ENCODE measurements at places on chromosomes 2 and 18.

DNA sequence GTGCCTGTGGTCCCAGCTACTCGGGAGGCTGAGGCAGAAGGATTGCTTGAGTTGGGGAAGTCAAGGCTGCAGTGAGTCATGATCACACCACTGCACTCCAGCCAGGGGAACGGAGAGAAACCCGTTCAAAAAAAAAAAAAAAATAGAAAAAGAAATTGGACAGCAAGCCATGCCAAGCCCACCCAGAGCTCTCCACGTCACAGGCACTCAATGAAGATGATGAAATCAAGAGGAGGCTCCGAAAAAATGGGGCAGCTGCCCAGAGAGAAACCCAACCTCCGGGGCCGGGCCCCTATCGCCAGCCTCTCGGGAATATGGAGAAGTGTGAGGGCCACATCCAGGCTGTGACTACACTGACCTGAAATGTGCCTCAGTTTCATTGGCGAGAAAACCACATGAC is 40.0 kb downstream of the BIN1 start:
- DNase-seq: peak; percentile 78

- DNase-seq: no peak
These were observed 21.1 kb downstream of the KIF5C start for GRCh38 chr2:148896136-148896535.

GRCh38 chr2:71685941-71686611 is 232.7 kb downstream of the DYSF start:
- no peak for DNase-seq

- no peak for DNase-seq
These were observed 130.7 kb downstream of the TMEM247 start for GRCh38 chr2:46610021-46610420.

DNA sequence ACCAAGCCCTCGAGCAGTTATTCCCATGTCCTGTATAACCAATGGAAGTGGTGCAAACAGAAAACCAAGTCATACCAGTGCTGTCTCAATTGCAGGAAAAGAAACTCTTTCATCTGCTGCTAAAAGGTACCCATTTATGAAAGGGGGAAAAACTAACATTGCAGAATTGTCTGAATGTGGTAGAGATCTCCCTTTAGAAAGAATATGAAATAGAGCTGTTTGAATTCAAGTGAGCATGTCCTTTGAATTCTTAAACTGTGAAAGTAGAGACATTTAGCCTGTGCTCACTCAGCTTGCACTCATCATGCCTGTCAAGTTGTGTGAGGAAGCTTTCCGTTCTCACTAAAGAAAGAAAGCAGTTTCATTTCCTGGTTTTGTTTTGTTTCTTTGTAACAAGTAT is 87.4 kb downstream of the EML4 start:
- no peak for DNase-seq

DNA sequence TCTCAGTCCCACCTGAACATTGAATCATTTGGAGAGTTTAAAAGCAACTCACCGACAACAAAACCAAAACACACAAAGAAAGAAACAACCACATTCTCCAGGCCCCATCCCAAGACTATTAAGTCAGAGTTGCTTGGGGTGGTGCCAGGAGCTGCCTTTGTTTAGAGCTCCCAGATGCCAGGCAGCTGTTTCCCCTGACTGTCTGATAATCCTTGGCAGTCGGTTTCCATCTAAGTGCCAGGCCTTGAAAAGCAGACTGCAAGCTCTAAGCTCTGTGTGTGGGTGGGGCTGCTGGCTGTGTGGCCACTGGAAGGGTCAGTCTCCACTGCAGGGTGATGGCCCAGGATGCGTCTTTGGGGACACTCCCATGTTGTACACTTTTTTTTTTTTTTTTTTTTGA is 255.3 kb upstream of the AGAP1 start:
- DNase-seq: peak; percentile 69

DNA sequence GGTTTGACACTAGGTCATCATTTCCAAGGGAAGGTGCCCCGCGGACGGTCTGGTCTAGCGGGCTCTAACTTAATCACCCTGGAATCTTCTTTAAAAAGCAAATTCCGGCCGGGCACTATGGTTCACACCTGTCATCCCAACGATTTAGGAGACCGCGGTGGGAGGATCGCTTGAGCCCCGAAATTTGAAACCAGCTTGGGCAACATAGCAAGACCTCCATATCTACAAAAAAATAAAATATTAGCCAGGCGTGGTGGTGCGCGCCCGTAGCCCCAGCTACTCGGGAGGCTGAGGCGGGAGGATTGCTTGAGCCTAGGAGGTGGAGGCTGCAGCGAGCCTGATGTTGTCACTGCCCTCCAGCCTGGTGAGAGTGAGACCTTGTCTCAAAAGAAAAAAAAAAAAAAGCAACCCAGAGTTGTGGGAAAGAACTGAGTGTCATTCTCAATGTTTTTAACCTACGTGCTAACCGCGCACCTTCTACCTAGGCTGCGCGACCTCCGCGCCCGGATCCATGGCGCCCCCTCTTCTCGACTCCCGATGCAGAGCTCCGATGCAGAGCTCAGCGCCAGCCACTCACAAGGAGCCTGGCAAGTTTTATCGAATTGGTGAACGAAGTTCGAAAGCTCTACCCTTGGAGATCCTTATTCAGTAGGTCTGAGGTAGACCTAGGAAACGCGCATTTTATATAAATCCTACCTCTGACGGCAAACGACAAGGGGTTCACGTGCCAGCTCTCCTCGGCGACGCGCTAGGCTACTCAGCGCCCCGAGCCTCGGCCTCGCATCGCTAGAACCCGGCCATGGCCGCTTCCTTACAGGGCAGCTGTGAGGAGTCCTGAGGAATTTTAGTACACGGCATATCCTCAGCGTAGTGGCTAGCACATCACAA is 888 bp upstream of the TWSG1 start:
- no peak for DNase-seq

DNA sequence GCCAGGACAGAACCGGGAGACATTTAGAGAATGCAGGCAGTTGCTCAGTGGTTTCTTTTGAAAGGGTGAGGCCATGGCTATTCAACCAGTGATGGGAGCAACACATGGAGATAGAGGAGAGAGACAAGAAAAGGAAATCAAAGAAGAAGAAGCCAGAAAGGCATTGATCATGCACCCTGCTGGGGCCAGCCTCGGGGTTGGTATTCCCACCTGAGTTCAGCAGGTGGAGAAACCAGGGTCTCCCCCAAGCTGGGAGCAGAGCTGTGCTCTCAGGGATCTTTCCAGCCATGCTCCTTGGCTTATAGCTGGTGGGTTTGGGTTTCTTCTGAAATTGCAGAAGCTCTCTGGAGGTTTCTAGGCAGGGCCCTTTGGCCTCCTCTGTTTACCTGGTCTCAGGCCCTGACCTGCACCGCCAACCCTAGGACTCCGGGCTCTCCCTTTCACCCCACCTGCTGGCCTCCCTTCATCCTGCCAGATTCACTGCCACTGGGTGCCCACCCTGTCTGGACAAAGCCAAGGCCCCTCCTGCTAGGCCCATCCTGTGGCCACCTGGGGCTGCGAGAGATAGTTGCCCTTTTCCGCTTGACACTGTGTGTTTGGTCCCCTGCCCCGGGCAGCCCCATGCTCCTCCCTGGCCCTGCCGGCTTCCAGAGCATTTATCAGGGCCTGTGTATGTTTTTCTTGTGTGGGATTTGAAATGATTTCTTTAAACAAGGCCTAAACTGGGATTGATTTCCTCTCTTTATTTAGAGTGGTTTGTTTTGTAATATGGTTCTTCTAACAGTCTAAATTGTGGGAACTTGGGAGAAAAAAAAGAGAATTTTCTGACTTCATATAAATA is 126.7 kb downstream of the DDX1 start:
- no peak for DNase-seq

DNA sequence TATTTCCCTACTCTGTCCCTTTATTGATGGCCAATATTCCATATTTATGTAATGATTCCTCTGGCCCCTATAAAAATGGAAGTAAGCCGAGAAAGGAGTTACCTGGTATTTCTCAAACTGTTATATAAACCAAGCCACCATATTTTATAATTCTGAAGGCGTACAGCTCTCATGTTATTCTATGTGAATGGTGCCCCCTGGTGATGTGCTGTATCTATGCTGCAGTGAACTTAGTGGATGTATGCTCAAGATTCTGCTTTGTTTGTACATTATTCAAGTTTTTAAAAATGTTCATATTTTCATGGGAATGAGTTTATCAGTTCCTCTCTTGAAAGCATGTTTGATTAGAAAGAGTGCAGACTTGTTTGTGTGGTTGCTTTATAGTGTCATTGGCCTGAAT is 194.5 kb upstream of the LRRTM1 start:
- peak; percentile 31 for DNase-seq

DNA sequence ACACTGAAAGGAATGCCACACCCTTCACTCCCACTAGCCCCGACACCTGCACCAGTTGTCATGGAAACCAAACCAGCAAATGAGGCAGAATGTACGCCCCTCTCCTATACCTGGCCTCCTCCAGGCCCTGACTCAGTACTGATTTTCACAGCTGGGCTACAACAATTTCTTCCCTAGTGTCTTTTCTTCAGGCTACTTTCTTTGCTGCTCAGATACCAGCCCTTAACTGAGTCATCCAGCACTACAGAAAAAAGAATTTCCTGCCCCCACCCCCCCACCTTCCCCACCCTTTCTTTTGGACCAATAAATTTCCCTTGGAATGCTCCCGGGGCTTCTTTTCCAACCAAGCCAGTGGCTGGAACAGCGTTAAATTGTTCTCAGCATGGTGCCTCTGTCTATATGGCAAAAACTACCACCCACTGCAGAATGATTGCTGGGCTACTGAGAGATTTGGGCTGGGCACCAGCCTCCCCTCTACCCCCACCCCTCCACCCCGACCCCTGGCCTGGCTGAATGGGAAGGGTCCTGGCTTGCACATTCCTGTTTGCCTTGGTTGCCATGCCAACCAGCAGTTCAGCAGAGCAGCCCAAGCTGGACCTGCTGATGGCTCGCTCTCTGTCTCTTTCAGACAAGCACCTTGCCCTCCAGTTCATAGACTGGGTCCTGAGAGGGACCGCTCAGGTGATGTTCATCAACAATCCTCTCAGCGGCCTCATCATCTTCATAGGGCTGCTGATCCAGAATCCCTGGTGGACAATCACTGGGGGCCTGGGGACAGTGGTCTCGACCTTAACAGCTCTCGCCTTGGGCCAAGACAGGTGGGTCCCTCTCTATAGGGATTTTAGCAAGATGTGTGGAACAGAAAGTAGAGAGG is 11.3 kb downstream of the SLC14A2 start:
- peak; percentile 76 for DNase-seq

DNA sequence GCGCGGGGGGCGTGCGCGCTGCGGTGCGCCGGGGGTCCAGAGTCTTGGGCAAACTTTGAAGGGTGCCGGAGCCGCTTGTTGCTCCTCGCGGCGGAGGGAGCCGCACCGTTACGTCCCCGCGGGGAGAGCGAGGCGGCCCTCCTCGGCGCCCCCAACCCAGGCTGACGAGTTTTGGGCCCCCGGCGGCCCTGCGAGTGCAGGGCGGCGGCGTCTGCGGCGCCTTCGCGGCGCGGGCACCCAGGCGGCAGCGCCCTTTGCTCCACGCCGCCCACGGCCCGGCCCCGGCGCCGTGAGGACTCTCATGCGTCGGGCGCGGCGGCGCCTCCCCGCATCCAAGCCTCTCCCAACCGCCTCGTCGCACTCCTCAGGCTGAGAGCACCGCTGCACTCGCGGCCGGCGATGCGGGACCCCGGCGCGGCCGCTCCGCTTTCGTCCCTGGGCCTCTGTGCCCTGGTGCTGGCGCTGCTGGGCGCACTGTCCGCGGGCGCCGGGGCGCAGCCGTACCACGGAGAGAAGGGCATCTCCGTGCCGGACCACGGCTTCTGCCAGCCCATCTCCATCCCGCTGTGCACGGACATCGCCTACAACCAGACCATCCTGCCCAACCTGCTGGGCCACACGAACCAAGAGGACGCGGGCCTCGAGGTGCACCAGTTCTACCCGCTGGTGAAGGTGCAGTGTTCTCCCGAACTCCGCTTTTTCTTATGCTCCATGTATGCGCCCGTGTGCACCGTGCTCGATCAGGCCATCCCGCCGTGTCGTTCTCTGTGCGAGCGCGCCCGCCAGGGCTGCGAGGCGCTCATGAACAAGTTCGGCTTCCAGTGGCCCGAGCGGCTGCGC is 814 bp downstream of the FZD7 start:
- no peak for DNase-seq

- DNase-seq: no peak
These were observed 61.8 kb downstream of the SEMA4F start for GRCh38 chr2:74715880-74716279.

DNA sequence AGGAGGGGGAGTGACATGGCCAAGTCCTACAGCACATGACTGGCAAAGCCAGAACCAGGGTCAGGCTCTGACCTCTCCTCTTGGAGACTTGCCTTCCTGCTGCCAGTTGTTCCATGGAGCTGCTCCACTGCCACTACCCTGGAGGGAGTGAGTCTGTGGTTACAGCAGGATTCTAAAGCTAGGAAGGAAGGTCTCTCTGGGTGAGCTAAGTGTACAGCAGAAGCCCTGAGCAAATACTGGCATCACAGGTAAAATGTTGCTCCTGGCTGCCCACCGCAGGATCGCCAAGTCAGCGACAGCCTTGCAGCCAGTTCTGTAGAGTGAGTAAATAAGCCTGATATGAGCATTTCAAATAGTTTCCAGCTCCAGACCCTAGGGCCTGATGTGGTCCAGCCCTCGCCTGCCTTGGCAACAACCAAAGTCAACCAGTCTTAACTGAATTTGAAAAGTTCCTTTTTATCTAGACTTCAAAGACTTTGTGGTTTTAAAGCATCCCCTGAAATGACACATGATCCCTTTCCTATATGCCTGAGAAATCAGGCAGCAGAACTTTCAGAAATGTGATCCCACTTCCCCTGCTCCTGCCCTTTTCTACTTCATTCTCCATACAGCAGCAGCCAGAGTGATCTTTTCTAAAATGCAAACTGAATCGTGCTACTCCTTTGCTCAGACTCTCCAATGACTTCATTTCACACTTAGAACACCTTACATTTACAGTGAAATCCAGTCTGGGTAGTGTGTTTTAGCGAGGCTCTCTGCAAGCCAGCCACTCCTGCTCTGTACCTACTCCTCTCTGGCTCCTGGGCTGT is 114.3 kb downstream of the MGAT5 start:
- DNase-seq: no peak

DNA sequence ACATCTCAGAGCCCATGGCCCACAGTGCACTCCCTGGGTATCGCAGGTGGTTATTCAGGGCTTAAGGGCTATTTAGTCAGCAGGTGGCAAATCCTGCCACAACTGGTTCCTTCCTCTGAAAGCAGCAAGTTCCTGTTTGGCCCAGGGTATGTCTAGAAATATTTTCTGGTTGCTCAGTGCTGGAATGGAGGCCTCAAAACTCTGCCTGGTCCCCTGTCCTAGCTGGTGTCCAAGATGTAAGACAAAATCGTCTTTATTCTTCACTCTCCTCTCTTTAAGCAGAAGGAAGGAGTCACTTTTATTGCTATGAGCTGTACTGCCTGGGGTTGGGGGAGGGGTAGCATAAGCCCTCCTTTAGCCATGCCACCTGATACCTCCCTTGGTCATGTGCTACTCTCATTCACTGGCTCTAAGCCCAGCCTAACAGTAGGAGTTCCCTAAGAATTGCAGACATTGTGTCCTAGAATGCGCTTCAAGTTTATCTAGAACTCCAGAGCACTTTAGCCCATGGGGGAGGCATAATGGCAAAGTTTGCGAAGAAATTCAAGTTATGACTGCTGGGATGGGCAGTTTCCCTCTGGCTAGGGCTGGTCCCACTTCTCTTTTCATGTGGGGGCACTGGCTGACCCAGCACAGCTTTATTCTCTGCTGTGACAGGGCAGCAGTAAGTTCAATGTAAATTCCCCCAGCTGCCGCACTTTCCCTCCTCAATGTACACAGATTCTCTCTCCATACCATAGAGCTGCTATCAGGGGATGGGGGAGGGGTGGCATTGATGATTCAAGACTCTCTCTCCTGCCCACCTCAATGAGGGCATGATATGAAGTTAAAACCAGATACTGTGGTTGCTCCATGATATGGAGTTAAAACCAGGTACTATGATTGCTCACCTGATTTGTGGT is 27.1 kb upstream of the CWC22 start:
- no peak for DNase-seq

GRCh38 chr18:63140038-63140450 is 179.5 kb downstream of the BCL2 start:
- no peak for DNase-seq

Data from AG08395 (cell line).